ENCODE measurements at places on chromosomes 16 and 17.

DNA sequence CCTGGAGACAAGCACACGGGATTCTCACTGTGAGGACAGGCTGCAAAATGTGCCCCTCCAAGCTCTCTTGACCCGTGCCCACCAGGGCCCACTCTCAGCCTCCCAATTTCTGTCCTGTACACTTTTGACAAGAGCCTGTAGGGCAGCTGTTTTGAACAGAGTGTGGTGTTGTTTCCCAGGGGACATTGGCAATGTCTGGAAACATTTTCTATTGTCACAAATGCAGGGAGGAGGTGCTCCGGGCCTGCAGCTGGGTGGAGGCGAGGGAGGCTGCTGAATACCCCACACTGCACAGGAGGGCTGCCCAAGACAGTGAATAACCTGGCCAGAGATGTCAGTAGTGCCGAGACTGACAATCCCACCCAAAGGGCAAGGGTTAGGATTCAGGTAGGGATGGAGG, 10.5 kb downstream of the CEP295NL start:
- no peak for DNase-seq

DNA sequence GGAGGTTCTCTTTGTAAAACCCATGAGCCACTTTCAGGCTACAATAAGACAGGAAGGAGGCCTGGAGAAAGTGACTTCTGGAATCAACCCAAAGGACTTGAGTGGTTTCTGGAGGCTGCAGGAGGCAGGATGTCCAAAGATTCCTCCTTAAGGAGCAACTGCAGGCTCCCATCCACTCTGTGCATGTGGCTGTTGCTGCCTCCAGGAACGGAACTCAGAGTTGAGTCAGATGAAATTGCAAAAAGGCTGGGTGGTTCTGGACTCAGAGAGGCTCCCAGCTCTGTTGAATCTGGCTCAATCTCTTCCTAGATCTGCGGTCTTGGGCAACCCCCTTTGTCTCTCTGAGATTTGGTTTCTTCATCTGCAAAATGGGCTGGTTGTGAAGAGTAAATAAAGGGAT, 197.1 kb downstream of the SHISA9 start:
- DNase-seq = no peak

DNA sequence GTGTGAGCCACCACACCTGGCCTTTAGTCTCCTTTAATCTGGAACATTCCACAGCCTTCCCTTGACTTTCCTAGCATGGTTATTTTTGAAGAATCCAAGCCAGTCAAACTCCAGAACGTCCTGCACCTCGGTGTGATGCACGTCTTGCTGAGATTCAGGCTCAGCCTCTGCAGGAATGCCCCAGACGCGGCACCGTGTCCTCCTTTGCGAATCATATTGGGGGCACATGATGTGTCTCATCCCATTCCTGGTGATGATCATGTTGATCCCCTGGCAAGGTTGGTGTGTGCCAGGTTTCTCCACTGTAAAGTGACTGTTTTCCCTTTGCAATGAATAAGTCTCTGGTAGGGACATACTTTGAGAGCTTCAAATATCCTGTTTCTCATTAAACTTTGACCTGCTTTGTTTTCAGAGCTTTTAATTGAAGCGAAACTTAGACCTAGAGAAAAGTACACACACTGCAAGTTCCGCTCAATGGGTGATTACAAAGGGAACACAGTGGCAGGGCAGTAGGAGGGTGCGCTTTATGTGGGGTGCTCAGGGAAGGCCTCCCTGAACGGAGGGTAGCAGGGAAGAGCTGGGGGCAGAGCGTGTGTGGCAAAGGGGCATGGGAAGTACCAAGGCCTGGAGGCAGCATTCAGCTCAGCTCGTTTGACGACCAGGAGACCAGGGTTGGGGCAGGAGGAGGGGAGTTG, 9.6 kb upstream of the ATP2C2 start:
- DNase-seq = no peak

- no peak for DNase-seq
These were observed 16.7 kb downstream of the SALL1 start for GRCh38 chr16:51134269-51134812.

GRCh38 chr16:48158296-48158695, 2.5 kb upstream of the ABCC12 start:
- DNase-seq = peak; percentile 41

DNA sequence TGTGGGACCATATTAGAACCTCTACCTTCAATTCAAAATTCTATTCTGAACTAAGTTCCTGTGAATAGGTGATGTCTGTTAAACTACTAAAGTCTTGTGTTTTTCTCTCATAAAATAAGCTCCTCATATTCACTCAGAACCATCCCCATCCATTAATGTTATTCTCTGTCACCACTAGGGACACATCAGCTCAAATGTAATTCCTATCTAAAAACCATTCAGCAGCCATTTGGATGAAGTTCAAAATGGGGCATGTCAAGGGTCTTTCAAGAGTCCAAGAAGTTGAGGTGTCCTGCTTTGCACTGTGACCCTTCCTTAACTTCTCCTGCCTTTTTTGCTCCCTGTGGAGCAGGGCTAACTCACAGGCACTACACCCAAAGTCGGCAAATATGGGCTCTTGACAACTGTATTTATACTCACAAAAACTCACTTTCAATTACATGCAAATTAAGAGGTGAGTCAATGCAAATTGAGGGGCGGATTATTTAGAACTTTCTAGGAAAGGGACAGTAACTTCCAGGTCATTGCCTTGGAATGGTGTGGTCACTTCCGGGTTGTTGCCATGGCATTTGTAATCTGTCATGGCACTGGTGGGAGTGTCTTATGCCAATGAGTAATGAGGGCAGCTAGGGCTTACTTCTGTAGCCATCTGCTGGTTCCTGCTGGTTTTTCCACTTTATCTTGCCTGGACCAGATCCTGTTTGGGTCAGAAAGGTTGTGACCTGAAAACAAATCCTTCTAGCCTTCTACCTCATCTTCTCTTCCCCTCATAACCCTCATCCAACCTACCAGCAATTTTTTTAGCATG, 128.2 kb upstream of the COX10 start:
- no peak for DNase-seq

DNA sequence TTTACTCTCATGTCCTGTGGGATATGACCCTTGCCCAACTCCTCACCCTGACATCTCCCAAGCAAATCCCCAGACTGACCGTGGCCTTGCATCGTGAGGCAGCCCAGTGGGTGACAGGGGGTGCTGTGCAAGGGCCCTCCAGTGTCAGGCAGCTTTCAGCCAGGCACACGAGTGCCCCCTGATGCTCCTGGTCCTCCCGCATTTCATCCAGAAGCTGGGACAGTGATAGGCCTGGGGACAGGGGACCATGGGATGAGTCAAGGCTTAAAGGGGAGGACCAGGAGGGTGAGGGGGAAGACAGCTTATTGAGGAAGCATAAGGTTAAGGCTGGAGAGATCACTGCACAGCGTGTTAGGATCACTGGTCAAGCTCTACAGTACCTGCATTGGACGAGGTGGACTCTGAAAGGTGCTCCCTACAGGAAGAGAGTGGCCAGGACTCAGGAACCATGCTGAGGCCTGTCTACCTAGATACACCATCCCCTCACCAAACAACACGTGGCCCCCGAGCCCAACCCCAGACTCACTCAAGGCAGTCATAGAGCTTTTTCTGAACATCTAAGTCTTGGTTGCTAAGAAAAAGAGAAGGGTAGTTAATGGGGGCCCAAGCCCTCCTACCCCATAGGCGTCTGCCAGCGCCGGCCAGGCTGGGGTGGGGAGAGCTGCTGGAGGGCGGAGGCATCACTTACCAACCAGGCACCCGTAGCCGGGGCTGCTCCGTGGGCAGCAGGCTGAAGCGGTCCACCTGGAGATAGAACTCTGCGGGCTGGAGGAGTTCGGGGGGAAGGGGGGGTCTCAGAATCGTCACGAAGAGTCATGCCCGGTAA, 998 bp downstream of the ACD start:
- DNase-seq = no peak

GRCh38 chr17:30308406-30308805, 16.7 kb upstream of the BLMH start:
- DNase-seq = no peak

DNA sequence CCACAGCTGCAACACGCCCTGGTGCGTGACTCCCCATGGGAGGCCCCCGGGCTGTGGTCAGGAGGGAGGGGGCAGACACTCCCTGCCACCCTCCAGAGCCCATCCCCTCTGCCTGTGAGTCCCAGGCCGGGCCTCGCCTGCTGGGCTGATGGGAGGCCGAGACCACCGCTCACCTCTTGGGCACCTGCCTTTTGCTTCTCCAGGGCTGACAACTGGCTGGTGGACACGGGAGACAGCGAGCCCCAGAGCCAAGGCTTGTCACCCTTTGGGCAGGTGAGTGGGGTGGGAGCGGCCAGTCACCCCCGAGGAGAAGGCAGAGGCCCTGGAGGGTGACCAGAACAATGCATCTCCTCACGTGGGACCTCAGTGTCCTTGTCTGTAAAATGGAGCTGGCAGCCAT, 20.8 kb downstream of the CHMP1A start:
- no peak for DNase-seq

DNA sequence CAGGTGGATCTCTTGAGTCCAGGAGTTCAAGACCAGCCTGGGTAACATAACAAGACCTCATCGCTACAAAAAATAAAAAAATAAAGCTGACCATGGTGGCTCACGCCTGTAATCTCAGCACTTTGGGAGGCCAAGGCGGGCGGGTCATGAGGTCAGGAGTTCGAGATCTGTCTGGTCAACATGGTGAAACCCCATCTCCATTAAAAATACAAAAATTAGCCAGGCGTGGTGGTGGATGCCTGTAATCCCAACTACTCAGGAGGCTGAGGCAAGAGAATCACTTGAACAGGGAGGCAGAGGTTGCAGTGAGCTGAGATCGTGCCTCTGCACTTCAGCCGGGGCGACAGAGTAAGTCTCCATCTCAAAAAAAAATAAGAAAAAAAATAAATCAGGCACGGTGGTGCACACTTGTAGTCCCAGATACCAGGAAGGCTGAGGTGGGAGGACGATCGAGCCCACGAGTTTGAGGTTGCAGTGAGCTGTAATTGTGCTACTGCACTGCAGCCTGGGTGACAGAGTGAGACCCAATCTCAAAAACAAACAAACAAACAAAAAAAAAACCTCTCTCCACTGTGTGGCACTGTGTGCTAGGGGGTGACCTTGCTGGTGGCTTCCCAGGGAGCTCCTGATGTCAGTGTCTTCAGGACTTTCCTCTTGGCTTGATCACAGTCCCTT, 19.8 kb upstream of the MAPK3 start:
- DNase-seq = no peak

GRCh38 chr17:38597375-38597774, 8.4 kb downstream of the SRCIN1 start:
- DNase-seq = no peak

DNA sequence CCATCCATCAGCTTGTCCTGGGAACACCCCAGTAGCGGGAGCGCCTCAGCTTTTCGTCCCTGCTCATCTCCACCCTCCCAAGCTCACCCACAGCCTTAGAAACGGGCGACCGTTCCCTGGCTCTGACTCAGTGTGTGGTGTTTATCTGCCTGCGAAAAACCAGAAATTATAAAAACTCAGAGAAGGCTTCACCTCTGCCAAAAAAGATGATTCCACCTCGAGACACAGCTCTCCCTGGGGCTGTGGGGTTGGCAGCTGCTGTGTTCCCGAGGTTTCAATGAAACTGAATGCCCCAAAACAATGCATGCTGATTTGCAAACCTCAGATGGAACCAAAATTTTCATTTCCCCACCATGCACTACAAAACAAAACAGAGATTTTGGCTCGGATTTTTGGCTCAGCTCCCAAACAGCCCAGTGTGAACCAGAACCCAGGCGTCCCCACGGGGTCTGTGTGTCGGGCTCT, 62.4 kb upstream of the MED9 start:
- peak; percentile 69 for DNase-seq

- DNase-seq = no peak
These were observed 278.9 kb downstream of the SNX29 start for GRCh38 chr16:12255473-12255872.

DNA sequence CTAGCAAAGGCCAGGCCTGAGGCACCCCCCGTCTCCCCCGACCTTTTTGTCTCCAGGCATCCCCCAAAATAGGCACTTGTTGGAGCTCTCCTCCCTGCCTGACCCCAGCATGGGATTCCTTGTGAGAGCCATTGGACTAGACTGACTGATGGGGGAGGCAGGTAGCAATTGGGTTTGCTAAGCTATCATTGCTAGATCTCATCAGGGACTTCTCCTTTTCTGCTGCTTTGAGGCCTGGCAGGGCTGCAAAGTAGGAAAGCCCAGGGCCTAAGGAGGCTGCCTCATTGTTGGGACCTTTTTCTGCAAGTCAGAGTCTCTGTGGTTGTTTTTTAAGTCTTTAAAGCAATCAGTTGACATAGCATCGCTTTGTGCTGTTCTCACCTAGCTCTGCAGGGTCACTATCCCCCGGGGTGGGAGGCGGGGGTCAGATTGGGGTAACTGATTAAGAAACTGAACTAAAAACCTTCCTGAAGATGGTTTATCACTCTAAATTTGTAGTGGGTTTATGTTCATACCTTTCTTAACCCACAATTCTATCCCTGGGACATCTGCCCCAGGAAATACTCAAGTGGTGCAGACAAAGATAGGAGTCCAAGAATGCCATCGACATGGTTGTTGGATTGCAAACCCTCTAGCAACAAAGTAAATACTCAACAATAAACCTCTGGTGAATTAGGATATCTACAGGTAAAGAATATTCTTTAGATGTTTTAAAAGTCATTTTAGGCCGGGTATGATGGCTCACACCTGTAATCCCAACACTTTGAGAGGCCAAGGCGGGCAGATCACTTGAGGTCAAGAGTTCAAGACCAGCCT, 28.0 kb downstream of the LLGL2 start:
- DNase-seq = no peak

GRCh38 chr16:11245988-11246387, 10.0 kb downstream of the SOCS1 start:
- DNase-seq = no peak

DNA sequence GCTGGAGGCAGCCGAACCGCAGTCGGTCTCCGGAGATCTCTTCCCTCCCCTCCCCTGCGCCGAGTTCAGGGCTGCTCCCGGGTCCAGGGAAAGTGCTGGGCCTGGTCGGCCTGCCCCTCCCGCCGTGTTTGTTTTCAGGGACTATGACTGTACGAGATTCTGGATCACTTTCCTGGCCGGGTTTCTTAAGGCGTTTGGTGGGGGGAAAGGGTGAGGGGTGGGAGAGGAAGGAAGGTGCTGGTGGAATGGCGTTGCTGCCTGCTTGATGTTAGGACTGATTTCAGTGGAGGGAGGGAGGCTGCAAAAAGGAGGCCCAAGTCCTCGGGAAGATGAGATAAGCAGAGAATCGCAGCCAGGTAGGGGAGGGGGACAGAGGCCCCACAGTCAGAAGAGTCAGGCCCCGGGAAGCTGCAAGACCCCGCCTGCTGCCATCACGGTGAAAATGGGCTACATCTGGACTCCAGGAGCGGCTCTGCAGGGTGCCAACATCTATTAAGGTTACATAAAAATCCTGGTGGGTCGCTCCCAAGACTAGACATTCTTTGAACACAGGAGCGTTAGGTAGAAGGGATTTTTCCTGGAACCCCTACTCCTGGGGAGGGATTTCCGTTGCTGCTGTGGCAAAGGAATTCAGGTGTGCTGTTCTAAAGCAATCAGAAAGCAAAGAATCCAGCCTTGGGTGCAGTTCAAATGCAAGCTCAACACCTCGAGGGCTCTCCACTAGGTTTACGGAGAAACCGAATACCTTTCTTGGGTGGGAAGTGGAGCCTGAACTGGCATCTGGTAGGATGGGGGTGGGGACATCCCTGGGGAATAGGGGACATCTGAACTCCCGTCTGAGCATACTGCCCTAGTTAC, 1.2 kb downstream of the ARHGAP44 start:
- DNase-seq = no peak

All from skeletal muscle cell (primary cell).